ENCODE measurements at places on chromosomes 1 and 21.

GRCh38 chr1:35220976-35221375 lies 28.0 kb upstream of the SFPQ start:
- H3K27me3 ChIP-seq, result no peaks in the 10 kb centered on the region
- no peak overlapping the region for H3K4me3 ChIP-seq
- no peaks in the 10 kb centered on the region for H3K4me1 ChIP-seq
- DNase-seq, result no peak
- H3K27ac ChIP-seq, result no peak overlapping the region

DNA sequence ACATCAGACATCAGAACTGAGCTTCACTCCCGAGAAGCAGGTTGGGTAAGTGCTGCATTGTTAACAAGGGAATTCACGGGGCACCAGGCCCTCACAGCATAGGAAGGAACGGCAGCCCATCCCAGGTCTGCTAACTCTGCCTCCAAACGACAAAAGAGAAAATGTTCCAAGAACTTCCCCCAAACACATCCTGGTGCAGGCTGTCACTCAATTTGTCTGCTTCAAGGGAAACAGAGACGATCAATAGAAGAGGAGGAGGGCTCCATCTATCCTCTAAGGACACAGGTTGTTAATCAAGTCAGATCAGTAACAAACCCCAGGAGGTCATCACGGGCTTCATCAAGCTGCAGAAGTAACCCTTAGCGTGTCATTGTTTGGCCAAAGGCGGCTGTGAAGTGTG lies 3.5 kb upstream of the TSPEAR start:
- no peaks in the 10 kb centered on the region for H3K36me3 ChIP-seq
- peaks cover 30% of the 10 kb centered on the region for H3K27me3 ChIP-seq
- no peak overlapping the region for H3K4me3 ChIP-seq
- H3K27ac ChIP-seq, result no peak overlapping the region
- DNase-seq, result no peak

DNA sequence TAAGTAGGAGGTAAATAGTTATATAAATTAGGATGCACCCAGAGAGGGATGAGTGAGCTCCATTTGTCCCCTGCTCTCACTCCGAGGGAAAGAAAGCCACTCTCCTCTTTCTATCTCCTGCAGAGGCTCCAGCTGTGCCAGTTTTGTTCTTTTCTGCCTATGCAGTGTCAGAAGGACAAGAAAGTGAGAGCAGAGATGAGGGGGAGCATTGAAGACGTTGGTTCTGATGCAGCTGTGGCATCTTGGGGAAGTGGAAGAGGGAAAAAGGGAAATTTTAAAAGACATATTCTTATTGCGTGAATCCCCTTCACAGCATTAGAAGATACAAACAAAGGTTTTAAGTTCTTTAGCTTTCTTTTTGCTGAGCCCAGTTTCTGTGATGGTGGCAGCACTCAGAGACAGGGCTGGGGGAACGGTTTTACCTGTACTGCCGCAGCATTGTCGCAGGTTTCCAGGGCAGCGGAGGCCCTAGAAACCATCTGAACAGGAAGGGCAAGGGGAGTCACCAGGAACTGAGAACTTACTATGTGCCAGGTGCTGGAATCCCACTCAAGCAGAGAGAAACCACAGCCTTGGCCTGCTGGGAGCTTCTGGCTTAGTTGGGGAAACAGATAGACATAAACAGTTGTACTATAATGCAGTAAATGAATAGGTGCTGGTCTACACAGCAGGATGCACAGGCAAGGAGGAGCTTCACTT lies 44.9 kb upstream of the USP24 start:
- peaks cover 18% of the 10 kb centered on the region for H3K4me1 ChIP-seq
- H3K27me3 ChIP-seq, result no peaks in the 10 kb centered on the region
- DNase-seq, result no peak
- no peaks in the 10 kb centered on the region for H3K36me3 ChIP-seq
- H3K4me3 ChIP-seq, result no peak overlapping the region

- H3K4me1 ChIP-seq, result peaks cover 30% of the 10 kb centered on the region
- H3K27me3 ChIP-seq, result no peaks in the 10 kb centered on the region
- no peak overlapping the region for H3K4me3 ChIP-seq
- H3K27ac ChIP-seq, result no peak overlapping the region
- no peaks in the 10 kb centered on the region for H3K36me3 ChIP-seq
Observed at GRCh38 chr1:204106825-204107224, 33.9 kb downstream of the SOX13 start.

DNA sequence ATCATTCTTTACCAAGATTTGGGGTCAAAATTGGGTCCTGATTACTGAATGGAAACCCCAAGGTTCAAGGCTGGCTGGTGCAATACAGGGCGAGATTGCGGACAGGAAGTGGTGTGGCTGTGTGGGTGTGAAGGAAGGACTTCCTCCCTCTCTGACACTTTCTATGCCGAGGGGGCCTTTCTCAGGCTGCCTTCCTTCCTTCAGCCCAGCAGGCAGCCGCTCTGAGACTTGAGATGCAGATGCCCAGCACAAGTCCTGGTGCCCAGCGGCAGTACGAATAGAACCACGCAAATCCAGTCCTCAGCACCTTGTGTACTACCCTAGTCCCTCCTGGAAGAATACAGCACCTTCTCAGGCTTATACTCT lies 16.3 kb downstream of the BATF3 start:
- no peak overlapping the region for H3K27ac ChIP-seq
- H3K4me1 ChIP-seq, result peaks cover 35% of the 10 kb centered on the region
- H3K4me3 ChIP-seq, result no peak overlapping the region
